ENCODE measurements at places on chromosomes 3 and 15.

DNA sequence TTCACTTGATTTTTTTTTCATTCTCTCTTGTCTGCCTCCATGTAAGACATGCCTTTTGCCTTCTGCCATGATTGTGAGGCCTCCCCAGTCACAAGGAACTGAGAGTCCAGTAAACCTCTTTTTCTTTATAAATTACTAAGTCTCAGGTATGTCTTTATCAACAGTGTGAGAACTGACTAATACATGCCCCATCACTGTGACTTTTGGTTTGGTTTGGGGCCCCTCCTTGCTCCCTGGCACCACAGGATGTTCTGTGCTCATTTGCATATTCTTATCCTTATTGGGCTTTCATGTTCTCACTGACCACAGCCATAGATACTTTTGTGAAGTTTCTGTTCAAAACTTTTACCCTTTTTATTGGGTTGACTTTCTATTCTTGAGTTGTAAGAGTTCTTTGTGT is 3.8 kb upstream of the PRR20G start:
- DNase-seq: no peak

DNA sequence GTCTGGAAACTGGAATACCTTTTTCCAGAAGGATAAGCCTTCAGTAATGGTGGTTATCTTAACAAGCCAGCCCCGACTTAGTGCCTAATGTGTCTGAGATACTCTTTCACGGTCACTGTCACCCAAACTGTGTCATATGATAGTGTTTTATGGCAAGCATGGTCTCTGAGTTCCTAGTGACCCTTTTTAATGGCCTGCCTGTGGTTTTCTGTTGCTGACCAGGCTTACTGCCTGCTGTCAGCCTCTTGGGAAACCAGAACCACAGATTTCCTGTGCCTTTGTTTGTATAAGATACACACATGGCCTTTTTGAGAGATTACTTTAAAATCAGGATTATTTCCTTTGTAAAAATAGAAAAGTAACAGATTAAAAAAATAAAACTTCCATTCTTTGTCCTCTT is 22.4 kb downstream of the HPS3 start:
- DNase-seq: no peak

DNA sequence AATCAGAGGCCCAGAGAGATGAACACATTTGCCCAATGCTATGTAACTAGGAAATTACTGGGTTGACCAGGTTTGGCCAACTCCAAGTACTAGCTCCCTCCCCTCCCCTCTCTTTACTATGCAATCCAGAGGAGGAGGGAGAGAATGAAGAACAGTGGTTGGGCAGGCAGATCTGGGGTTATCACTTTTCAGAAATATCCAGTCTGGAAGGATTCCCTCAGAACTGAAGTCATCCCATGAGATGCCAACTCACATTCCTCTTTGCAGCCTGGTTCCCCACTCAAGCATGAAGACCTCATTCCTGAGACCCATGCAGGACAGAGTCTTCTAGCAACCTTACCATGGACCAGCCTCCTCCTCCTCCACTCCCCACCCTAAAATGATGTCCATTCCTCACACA is 201.1 kb downstream of the TLE3 start:
- DNase-seq: no peak

- DNase-seq: no peak
These were observed 1.2 kb downstream of the MB21D2 start for GRCh38 chr3:192916371-192917027.

DNA sequence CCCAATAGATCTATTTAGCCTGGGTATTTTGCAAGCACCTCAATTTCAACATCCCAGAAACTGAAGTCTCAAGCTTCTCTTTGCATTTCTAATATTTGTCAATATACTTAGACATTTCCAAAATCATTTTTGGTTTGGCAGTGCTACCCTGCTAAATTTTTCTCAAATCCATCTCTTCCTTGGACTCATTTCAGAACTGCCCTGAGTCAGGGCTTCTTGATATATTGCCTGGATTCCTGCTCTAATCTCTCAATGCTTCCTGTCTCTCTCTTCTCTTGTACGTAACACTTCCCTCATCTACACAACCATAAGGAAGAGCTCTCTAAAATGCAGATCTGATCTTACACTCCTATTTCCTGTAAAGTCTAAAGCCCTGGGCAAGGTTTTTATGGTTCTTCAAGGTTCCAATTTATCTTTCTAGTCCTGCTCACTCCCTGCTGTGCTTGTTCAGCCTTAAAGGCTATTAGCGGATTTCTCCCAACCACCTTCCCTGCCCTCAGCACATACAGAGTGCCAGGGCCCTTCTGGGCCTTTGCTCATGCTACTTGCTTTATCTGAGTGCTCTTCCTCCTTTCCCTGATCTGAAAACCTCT is 53.0 kb upstream of the MME start:
- no peak for DNase-seq

DNA sequence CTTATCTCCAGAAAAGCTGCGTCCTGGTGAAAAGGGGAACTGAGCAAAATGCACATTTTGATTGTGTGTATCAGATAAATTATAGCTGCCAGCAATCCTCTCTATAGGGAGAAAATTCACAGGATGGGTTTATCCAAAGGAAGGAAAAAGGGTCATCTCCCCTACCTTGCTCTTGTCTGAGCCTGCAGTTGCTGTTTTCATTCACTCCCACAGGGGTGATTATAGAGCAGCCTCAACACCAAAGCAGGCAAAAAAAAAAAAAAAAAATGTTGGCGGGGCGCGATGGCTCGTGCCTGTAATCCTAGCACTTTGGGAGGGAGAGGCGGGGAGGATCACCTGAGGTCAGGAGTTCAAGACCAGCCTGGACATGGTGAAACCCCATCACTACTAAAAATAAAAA is 333.7 kb downstream of the ROBO2 start:
- no peak for DNase-seq

- no peak for DNase-seq
These were observed 48.9 kb downstream of the ASB7 start for GRCh38 chr15:100651253-100651652.

- DNase-seq: no peak
These were observed 91.0 kb downstream of the EPHB1 start for GRCh38 chr3:134885877-134886621.

DNA sequence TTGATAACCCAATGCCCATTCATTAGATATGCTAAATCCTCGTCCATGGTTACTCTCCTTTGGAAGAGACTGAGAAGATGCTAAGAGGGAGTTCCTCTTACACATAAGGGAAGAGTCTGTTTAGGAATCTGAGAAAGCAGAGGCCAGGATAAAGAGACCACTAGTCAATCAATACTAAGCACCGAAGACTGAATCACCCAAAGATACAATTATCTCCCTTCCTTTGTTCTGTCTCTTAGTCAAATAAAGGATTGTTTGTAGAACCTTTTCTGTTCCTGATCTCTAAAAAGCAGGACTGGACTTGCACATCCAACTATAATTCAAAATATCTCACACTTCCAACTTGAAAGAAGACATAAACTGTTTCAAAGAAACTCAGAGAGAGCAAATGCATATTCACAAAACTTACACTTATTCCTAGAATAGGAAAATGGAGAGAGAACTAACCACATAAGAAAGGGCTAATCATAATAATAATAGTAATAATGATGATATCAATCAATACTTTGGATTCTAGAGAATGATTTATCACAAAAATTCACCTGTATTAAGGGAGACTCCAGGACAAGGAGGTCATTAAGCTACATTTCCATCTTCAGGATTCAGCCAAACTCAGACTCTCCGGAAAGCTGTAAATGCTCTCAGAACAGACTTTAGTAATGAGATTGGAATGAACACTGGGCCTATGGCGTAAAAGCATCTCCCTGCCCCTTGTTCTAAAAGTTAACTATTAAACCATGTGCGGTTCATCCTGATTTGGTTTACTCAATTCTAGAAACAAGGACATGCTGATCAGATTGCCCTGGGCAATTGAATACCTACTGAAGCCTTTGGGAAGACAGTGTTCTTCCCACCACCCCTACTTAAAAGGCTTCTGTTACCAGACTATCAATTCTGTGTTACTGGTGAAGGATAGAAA is 401.5 kb downstream of the ZBTB20 start:
- no peak for DNase-seq

- DNase-seq: no peak
These were observed 33.6 kb downstream of the PLSCR4 start for GRCh38 chr3:146217324-146217723.

DNA sequence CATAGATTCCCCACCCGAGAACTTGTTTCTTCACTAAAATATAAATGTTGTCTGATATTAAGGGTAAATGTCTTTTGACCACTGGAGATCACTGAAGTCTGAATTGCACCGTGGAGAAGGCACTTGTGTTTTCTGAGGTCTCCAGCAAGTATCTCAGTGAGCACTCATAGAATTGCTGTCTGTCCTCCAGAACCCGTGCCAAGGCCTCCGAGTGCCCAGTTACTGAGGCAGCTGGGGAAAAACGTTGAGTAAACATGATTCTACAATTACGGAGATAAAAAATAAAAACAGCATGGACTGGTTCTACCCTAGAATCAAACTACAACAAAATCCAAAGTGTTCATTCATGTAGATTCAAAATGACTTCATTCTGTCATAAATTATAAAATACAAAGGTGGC is 60.0 kb downstream of the MLH1 start:
- no peak for DNase-seq

GRCh38 chr3:68239542-68239941 is 585.1 kb upstream of the SUCLG2 start:
- no peak for DNase-seq

GRCh38 chr3:150049317-150049716 is 78.6 kb upstream of the PFN2 start:
- DNase-seq: no peak

DNA sequence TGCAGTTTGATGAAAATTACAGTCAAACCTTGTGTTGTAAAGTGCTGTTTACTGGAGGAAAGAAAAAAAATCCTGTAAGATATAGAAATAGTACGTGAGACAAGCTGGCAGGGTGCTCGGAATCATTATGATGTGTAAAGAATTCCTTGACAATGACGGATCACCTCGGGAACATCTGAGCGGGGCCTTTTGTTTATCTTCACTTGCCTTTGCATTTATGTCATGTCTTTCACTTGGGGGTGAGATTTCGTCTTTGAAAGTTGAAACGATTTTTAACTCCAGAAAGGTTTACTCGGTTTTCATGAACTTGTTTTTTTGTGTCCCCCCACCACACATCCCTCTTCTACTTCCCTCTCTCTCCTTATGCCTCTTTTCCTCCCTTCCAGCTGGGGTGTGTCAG is 128.3 kb upstream of the VEPH1 start:
- no peak for DNase-seq

- DNase-seq: peak; percentile 75
These were observed at the start of gene EDC3 for GRCh38 chr15:74695597-74696397. EDC3 (minus strand) TSS chr15:74696024; CDS start chr15:74675124, 20,900 bp downstream.
